NCI-H187 (cell line): ENCODE measurements at places on chromosomes 5 and 9.

DNA sequence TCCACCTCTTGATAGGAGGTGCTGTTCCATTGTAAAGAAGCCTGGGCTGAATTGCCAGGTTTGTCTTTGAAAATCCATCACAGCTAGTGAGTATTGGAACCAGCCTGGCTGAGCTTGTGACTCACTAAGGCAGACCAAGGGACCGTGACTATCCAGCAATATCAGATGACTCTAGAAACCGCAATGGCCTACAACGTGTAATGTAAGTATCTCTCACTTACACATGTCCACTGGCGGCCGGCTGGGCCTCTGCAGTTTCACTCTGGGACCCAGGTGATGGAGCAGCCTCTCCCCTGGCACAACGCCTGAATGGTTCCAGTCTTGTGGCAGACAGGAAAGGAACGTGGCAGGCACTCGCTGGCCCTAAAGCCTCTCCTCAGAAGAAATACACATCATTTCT, 3.1 kb upstream of the HRH2 start:
- peak; percentile 79 for DNase-seq

GRCh38 chr9:34648673-34649072, 2.2 kb downstream of the GALT start:
- no peak for DNase-seq

- DNase-seq, result no peak
Observed at GRCh38 chr9:27278374-27278773, 18.6 kb downstream of the EQTN start.

DNA sequence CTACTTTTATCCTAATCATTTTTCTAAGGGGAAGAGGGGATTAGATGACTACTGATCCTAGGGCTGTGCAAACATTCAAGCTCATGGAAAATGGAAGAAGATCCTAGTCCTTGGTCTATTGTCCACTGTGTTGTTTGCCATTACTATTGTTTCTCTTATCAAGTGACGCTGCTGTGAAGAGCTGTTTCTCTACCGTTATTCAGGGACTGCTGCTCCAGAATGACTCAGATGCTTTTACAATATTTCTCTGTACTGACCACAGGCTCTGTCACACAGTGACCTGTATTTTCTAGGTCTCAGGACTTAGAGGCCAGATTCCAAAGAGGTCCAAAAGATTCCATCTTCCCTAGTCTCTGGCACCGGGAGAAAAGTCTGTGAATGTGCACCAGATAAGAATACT, 159.5 kb upstream of the CHD1 start:
- DNase-seq, result no peak

GRCh38 chr9:503326-503725, 288.7 kb downstream of the DOCK8 start:
- no peak for DNase-seq

DNA sequence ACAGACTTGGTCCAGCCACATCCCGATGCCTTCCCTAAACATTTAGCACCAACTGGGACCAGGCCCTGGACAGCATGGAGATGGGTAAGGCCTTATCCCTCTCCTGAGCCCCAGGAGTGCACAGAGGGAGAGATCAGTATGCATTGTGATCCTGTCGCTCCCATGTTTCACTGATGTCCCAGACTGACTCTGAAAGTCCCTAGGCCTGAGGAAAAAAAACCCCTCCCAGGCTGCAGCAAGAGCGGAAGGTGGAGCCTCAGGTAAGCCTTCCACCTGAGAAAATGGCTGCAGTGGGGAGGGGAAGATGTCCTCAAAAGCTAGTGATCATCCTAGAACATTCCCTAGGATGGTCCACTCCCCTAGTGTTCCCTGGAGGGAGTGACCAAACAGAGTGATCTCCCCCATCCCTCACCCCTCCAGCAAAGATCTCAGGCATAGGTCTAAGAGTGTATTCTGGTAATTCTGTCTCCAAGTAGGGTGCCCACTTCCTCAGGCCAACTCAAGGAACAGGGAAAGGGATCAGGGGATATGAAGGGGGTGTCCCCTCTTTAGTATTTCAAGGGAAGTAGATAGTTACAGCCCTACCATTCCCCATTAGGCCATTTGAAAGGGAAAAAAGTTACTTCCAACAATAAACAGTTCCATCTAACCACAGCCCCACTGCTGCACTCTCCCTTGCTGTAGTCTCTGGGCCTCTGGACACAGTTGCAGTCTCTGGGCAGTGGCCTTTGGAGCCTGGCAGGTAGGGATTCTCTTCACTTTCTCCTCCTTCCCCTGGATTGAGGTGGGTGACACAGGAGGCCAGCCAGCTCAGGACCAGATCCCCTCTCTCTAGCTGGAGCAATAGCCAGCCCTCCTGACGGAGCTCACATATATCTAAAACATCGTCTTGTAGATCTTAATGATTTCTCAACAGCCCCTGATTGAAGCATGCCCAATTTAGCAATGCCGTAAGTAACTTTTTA, 6.8 kb upstream of the CXXC5 start:
- no peak for DNase-seq

DNA sequence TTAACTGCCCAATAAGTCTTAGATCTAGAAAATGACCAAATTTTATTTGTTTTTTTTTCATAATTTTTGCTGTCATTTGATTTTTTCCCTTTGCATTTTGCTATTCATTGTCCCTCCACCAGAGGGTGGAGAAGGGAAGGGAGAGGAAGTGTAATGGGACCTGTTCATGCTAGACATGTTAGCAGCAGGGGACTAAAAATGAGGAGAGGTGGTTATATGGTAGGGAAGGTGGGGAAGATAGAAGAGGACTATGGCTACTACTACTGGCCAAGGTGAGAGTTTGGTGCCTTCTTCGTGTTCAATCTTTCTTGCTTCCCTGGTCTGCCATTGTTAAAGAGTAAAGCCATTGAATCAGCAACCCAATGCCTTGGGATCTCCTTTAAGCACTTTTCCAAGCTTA, 6.4 kb downstream of the GRIA1 start:
- DNase-seq, result no peak

- DNase-seq, result no peak
Observed at GRCh38 chr9:34898846-34899245, 59.2 kb upstream of the PHF24 start.

- DNase-seq, result no peak
Observed at GRCh38 chr9:98164912-98165311, 27.5 kb downstream of the CORO2A start.

- DNase-seq, result no peak
Observed at GRCh38 chr5:122114501-122114900, 14.8 kb upstream of the ZNF474 start.

DNA sequence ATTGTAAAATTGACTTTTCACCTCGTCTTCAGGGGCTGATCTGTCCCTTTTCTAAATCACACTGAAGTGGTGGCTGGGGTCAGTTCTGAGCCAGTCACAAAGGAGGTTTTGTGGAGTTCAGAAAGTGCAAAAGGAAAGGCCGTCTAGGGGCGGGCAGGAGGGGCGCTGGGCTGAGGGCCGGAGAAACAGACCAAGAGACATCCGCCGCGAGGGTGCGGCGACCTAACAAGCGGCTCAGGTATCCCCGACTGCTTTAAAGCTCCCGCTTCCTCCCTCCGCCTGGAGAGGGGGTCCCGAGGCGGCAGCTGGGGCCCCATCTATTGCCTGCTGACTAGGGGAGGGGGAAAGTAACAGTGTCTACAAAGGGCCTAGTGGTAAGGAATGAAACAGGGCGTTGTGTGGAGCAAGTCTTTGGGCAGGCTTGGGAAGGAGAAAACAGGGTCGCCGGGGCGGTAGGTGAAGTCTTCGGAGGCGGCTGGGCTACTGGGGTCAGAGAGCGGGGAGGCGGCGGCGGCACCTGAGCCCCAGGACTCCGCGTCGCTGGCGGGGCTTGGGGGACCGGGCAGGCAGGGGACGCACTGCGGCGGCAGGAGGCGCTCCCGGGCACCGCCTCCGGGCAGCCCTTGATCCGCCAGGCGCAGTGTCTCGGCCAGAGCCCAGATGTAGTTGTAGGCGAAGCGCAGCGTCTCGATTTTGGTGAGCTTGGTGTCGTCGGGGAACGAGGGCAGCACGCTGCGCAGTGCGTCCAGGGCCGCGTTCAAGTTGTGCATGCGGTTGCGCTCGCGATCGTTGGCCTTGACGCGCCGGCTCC, 950 bp downstream of the NEUROG1 start:
- DNase-seq, result no peak

- DNase-seq, result no peak
Observed at GRCh38 chr9:93598647-93599241, 22.4 kb downstream of the PHF2 start.

DNA sequence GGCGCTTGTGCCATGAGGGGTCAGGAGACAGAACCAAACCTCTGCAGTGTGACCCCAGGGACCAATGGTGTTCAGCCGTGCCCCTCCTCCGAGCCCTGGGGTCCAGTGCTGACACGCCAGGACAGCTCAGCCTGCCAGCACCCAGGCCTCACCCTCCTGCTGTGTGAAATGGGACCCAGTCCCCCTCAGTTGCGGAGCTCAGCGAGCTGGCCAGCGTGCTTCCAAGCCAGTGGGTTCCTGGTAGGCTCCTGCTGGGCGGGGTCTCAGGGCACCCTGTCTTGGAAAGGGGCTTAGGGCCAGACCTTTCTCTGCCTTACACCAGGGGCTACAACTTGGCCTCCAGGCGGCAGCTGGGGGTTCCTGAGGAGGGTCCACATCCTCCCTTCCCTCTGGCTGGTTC, 4.4 kb downstream of the RNF44 start:
- no peak for DNase-seq

GRCh38 chr5:2532809-2533208, 218.7 kb downstream of the IRX2 start:
- DNase-seq, result no peak

- DNase-seq, result no peak
Observed at GRCh38 chr9:33988219-33988890, 60.3 kb downstream of the UBAP2 start.

DNA sequence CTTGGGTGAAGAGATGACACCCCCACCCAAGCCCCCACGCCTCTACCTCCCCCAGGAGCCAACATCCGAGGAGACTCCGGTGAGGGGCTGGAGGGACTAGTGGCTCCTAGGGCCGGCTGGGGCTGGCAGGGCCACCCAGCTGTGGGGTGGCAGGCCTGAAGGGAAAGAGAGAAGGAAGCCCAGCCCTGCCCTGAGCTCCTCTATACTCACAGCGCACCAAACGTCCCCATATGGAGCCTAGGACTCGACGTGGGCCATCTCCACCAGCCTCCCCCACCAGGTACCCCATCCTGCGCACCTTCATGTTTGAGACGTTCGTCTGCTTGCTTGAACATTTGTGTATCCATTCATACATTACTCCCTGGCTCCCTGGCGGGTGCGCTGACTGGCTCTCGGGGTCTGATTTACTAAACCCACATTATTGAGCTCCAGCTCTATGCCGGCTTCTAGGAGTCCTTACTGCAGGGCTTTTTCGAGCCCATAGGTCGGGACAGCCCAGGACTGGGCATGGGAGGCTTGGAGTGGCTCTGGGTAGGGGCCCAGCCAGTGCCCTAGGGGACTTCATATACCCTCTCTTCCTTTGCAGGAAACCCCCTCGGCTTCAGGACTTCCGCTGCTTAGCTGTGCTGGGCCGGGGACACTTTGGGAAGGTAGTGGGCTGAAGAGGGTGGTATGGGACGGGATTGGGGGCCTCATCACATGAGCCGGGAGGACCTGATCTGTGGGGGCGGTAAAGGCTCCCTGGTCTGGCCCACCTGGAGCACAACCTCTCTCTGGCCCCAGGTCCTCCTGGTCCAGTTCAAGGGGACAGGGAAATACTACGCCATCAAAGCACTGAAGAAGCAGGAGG, 9.1 kb downstream of the ZDHHC12 start:
- no peak for DNase-seq

- no peak for DNase-seq
Observed at GRCh38 chr5:154850255-154851062, at the start of gene FAXDC2. TSS of gene FAXDC2 (minus strand) at chr5:154850603. CDS start at chr5:154838178, 12,425 bp downstream.

- no peak for DNase-seq
Observed at GRCh38 chr5:96933764-96934707, 1.8 kb upstream of the LNPEP start.

DNA sequence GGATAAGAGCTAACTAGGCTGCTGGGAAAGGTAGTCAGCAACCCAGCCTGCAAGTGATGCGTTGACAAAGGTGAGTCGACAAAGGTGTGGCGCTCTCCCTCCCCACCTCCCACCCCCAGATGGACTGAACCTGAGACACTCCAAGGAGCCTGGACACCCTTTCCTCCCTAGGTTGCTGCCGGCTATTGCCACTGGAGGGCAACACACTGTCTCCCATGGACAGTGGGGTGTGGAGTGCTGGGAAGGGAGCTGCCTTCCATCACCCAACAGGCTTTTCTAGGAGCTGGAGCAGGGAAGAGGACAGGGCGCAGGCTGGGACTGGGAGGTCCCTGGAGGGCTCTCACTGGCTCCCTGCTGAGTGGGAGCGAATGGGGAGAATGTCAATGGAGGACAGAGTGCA, 75.4 kb upstream of the ARAP3 start:
- peak; percentile 8 for DNase-seq

DNA sequence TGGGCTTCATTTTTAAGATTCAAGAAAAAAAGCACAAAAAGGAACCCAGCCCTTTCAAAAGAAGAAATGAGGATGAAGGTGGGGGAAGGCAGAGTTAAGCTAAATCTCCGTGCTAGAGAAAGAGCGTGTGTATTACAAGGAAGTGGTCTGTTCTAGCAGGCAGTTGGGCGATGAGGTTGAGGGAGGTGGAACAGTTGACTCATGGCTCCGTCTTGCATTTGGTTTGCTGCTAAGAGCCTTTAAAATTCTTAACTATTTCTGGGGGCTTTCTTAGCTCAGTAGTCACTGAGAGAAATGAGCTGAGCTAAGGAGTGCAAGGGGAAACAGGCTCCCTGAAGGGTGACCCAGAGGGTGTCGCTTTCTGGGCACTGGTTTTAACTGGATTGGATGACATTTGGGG, 117.4 kb downstream of the GCNT1 start:
- DNase-seq, result no peak

DNA sequence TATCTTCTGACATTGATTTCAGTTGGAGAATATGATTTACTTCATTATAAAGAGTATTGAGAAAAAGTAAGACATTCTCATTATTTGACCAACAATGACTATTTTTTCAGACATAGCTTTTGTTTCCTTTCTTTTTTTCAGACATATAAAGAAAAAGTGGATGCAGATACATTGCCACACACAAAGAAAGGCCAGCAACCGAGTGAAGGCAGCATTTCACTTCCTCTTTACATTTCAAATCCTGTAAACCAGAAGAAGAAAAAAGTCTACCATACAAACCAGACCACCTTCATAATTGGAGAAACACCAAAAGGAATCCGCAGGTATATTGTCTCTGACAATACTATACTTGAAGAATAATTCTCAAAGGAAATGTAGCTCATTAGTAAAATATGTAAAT, 128.9 kb downstream of the ERCC6L2 start:
- DNase-seq, result no peak

- DNase-seq, result no peak
Observed at GRCh38 chr9:28941856-28942255, 1368.6 kb upstream of the C9orf72 start.

GRCh38 chr9:124761710-124762109, 9.4 kb downstream of the NR6A1 start:
- DNase-seq, result no peak
